ENCODE measurements at places on chromosomes 12 and 14. TPM values are rescaled to one million over a fixed set of nuclear protein-coding genes. Genes with fewer than 3 reads are reported as not detected.

KRT86 gene
- total RNA-seq = 0.19 TPM

CLEC4D gene
- total RNA-seq = not detected

BCL11B gene
- not detected for total RNA-seq

TMTC1 gene
- total RNA-seq = 18.8 TPM

KRT7 gene
- 80.3 TPM for total RNA-seq
